ENCODE measurements at places on chromosomes 4 and X.
A peak's percentile ranks its signal among the peaks of the same experiment; 100 is the strongest.

- no peak for DNase-seq
Observed at GRCh38 chr4:159363361-159363760, 260.5 kb downstream of the RAPGEF2 start.

DNA sequence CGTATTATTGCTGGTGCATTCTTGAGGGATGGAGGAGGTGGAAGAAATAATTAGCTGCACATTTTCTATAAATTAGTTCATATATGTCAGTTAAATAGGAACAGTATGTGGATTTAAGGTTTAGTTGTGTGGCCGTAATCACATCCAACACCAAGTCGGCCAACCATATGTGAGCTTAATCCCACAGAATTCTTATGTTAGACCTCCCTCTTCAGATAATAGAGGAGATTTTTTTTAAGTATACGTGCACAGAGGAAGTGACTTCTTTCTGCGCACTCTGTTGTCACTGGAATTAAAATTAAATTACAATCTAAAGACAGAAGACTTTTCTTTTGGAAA, 2.1 kb downstream of the SEPTIN11 start:
- no peak for DNase-seq

DNA sequence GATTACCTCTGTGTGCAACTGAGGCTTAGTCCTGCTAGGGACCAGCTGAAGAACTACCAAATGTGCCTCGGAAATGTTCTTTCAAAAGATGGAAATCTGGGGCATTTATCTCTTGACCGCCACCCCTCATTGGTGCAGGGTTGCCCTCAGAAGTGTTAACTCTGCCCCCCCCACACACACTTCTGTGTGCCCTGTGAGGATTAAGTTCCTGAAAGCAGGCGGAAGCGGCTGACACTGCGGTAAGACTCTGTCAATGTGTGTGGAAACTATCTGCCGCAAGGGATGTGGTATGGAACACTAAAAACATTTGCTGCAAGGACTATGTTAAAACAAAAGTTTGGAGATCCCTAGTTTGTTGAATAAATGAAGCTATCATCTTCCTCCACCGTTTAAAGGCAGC, 106.9 kb upstream of the NDP start:
- no peak for DNase-seq

GRCh38 chr4:105555409-105555808, 3.0 kb downstream of the ARHGEF38 start:
- peak; percentile 59 for DNase-seq

DNA sequence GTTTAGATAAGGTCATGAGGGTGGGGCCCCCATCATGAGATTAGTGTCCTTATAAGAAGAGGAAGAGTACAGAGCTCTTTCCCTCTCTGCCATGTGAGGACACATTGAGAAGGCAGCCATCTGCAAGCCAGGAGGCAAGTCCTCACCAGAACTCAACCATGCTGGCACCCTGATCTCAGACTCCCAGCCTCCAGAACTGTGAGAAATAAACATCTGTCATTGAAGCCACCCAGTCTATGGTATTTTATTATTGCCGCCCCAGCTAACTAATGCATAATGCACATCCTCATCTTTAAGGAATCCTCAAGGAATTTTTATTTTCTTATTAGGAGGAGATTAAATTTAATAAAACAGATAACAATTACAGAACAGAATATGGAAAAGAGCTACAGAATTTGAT, 16.7 kb upstream of the EXOSC9 start:
- DNase-seq = no peak

- no peak for DNase-seq
Observed at GRCh38 chr4:186952709-186953108, 229.1 kb upstream of the FAT1 start.

GRCh38 chrX:40167850-40168479, 70.2 kb upstream of the BCOR start:
- no peak for DNase-seq

DNA sequence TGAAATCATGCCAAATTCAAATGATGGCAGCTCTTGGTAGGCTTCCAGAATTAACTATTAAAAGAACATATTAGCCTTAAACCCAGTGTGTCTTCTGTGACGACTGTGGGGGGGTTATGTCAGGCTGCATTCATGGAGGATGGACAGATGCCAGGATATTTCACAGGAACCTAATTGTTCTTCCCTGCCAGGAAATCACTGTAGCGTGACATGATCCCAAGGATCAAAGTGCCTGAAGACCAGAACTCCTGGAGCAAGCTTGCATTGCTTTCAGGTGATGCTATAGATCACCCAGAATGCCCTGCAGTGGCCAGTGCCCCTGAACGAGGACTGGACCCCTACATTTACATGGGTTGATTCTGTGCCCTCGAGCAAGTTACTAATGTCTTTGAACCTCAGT, 1093.0 kb upstream of the TENM3 start:
- DNase-seq = no peak

All from HAP-1 (cell line).